GDM1 (cell line): ENCODE measurements at places on chromosomes 11 and 22.

- DNase-seq = peak; percentile 65
Measured at GRCh38 chr22:46592390-46592872, 27.8 kb upstream of the GRAMD4 start.

GRCh38 chr11:19433791-19434190 lies 193.0 kb upstream of the E2F8 start:
- no peak for DNase-seq

GRCh38 chr11:66465373-66466224 lies 1.1 kb upstream of the PELI3 start:
- no peak for DNase-seq

DNA sequence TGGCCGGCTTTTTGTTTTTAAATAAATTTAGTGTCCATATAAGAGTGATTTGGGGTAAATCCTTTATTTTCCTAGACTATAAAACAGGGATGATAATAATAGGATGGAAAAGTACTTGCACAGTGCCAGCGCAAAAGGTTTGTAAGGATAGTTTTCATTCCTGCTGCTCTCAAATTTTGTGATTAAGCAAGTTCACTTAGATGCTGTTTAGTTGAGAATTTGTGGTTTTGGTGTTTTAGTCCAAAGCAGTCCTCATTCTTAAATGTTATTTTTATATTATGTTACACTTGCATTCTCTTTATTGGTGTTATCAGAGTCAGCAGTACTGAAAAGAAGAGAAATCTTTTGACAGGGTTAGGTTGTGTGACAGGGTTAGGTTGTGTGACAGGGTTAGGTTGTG lies 47.9 kb downstream of the PPP6R3 start:
- no peak for DNase-seq

- no peak for DNase-seq
Measured at GRCh38 chr11:56845121-56845732, 96.7 kb upstream of the OR9G4 start.

DNA sequence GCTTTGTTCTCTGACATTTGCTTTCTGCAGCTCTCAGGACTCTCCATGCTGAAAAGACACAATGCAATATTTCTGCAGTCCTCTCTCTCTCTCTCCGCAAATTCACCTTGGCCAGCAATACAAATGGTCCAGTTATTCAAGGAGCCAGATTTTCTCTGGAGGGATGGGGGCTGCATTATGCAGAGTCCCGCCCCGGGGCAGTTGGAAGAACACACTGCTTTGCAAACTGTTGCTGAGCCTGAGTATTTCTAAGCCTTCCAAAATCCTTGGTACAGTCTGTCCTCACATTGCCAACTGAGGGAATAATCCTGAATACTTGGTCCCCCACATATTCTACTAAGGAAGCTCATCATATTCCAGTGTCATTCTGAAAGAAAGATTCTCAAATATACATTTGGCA lies 94.3 kb upstream of the ZC3H12C start:
- no peak for DNase-seq

DNA sequence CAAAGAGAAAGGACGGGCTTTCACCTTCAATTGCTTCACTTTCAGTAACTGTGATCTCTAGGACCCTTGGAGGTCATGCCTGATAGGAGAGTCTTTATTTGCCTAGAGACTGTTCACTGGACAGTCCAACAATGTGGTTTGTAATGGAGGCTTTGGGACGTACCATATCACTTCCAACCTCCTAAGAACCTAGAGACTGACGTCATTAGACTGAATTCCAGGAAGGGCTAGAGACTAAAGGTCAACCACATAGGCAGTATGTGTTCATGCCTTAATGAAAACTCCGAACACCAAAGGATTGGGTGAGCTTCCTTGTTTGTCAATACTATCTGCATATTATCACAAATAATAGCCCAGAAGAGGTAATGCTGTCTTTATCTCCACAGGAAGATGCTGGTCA lies 53.7 kb upstream of the CNTN5 start:
- DNase-seq = no peak

GRCh38 chr22:23835484-23836144 lies 3.2 kb downstream of the DERL3 start:
- no peak for DNase-seq

GRCh38 chr11:119359365-119360214 lies 13.1 kb upstream of the MFRP start:
- DNase-seq = peak; percentile 42

GRCh38 chr11:64136765-64137441 lies 29.0 kb downstream of the MACROD1 start:
- DNase-seq = no peak

DNA sequence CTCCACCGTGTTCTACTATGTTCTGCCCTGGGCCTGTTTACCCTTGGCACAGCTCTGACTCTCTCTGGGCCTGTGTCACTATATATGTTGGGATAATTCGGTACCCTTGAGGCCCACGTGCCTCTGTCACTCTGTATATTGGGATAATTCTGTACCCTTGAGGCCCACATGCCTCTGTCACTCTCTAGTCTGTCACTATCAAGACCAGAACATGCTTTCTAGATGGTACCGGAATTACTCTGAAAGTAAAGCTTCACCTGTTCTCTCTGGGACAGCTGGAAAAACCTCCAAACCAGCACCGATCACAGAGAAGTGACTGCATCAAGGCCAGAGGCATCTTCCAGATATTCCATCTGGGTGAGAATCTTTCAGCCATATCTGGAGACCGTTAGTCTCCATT lies 9.3 kb upstream of the FCHSD2 start:
- no peak for DNase-seq

GRCh38 chr11:95279921-95280868 lies 49.2 kb upstream of the SESN3 start:
- DNase-seq = no peak

DNA sequence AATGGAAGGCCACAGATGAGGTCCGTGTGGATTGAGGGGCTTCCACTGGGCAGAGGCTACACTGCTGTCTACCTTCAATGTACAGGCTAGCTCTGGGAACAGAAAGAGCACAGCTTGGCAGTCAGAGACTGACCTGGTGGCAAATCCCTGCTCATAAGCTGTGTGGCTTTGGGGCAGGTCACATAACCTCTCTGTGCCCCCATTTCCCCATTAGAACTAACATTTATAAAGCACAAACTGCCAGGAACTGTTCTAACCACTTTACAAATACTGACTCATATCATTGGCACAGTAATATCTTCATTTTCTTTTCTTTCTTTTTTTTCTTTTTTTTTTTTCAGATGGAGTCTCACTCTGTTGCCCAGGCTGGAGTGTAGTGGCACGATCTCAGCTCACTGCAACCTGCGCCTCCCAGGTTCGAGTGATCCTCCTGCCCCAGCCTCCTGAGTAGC lies 3.1 kb downstream of the FOSL1 start:
- no peak for DNase-seq

DNA sequence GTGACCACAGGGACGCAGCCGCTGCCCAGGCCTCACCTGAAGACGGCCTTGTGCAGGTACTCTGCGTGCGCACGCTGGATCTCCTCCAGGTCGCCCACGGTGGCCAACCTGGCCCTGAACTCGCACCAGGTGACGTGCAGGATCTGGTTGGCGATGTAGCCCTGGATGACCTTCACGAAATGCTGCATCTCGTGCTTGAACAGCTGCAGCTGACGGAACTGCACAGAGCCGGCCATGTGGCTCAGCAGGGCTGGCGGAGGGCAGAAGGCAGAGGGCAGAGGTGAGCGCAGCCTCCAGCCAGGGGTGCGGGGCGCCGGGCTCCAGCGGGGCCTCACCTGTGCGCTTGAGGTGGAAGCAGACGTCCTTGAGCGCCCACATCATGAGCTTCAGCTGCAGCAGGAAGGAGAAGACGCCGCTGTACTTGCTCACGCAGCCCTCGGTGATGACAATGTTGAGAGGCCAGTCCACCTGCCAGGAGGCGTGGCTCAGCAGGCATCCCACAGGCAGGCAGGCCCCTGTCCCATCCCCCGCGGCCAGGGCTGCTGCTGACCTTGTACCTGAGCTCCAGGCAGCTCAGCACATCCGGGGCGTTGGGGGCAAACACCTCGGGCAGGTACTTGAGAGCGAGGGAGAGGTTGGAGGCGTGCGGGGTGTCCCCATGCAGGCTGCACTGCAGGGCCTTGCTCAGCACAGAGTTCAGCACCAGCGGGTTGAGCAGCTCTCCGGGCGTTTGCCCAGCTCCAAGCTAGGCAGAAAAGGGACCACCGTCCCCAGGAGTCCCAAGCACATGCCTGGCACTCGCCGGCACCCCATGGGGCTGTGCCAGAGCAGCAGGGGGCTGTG lies 17.6 kb downstream of the SELENOO start:
- no peak for DNase-seq

- DNase-seq = no peak
Measured at GRCh38 chr22:35742342-35743100, 24.8 kb downstream of the APOL5 start.

DNA sequence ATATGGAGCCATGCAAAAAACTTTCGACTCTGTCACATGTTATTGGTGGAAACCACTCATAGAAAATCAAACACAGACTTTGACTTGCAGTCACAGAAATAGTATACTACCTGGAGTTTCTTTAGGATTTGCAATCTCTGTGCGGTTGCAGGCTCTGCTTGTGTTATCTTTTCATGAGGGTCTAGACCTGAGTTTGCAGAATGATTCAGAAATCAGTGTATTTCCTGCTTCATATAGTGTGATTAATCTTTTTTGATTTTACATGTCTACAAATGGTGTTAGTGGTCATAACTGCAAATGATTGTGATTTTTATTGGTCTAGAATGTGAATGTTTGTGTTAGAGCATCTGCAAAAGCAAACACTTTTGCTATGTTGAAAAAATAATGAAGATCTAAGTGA lies 690.2 kb downstream of the NTM start:
- no peak for DNase-seq

GRCh38 chr11:67635231-67635521 lies 4.4 kb downstream of the TBX10 start:
- no peak for DNase-seq

DNA sequence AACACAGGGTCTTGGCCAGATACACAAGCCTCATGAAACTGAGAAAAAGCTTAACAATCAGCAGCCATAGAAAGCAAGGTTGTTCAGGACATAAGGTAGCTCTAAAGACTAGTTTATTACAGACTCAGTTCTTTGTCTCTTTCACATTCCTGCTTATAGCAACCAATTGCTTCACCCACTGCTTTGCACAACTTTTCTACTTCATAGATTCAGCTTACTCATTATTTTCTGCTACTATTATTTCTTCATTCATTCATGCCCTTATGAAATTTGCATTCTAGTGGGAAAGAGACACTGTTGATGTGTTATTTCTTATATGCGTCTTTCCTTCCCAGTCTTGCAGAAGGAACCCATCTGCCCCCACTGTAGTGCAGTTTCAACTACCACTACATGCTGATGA lies 4.7 kb downstream of the CCDC34 start:
- no peak for DNase-seq

DNA sequence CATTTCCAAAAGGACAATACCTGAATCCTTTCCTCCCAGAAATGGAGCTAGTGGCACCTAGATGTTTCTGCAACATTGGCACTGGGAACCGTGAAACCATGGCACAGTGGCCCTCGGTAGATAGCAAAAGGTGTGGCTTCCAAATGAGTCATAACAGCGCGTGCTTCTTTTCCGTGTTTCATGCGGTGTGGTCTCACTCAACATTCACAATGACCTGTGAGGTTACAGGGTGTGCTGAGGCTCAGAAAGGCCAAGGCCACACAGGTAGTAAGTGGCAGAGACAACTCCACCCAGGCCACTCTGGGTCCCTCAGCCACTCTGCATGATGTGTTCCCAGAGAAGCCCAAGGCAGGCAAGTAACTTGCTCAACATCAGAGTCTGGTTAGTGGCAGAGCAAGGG lies 67.4 kb downstream of the TP53I11 start:
- no peak for DNase-seq

- DNase-seq = no peak
Measured at GRCh38 chr22:26041931-26042330, 127.3 kb upstream of the SEZ6L start.

DNA sequence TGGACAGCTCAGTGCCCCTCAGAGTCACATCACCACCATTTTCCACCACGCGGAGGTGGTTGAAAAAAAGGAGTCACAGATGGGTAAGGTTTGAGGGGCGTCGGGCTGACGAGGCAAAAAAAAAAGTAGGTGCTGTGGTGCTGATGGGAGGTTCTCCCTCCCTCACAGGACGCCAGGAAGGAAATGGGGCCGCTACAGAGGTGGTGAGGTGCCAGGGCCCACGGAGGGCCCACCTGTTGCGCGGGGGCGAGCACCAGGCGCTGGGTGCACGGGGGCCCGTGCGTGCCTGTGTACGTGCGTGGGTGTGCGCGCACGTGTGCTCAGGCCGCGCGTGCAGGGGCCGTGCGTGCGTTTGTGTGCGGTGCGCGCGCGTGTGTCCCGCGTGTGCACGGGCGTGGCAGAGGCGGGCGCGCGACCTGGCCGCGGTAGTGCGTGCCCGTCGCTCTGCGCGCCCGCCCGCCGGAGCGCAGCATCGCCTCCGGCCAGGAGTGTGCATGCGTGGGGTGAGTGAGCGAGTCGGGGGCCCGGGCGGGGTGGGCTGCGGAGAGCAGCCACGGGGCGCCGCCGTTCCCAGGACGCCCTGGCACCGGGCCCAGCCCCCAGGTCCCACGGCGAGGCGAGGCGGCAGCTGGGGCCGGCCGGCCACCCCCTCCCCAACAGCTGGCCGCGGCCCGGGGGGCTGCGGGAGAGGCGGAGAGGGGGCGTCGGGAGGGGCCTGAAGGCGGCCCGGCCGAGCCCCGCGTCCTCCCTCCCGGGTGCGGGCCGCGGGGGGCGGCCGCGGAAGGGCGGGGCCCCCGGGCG lies 2.8 kb downstream of the PDGFB start:
- DNase-seq = no peak

DNA sequence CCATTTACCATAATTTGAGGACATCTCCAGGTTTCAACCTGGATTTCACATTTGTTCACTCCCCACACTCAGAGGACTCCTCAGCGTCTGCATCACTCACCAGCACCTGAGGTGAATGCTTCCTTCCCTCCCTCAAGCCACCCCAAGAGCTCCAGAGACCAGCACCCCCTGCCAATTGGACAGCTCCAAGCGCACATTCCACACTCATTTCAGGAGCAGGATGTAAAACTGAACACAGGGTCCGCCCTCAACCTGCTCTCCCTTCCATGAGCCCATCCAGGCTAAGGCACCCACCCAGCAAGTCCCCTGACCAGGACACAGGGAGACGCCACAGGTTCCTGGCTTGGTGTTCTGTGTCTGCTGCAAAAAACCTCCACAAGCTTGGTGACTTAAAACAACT lies 3.9 kb downstream of the SCGB1D1 start:
- DNase-seq = no peak
